ENCODE measurements at places on chromosomes 6 and 20.

DNA sequence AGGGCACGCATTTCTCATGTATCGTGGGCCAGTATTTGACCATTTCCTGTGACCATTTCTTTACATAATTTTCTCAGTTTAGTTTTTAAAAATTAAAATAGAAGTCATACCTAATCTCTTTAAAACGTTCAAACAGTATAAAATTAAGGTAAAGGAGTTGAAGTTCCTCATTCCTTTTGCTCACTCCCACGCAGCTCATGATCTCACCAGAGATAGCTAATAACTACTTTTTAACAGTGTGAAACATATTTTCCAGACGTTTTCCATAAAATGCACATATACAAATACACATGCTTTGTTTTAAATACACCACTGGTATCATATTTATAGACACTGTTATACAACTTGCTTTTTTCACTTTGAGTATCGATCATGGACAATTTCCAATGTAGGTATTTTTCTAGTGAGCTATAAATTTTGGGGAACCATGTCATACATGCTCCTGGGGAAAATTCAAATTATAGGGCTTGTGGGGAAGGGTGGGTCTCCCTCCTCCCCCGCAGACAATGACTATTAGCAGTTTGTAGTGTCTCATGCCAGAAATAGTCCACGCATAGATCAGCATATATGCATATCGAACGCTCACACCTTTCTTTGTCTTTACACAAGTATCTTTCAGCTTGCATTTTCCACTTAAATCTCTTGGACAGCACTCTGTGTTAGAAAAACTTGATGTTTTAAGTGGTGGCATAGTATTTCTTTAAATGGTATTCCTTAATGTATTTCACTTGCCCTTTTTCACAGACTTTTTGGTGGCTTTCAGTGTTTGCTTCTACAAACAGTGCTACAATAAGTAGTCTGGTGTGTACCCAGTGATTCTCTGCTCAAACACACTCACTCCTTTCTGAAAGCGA lies 145.5 kb upstream of the ZNF217 start:
- DNase-seq, result no peak

DNA sequence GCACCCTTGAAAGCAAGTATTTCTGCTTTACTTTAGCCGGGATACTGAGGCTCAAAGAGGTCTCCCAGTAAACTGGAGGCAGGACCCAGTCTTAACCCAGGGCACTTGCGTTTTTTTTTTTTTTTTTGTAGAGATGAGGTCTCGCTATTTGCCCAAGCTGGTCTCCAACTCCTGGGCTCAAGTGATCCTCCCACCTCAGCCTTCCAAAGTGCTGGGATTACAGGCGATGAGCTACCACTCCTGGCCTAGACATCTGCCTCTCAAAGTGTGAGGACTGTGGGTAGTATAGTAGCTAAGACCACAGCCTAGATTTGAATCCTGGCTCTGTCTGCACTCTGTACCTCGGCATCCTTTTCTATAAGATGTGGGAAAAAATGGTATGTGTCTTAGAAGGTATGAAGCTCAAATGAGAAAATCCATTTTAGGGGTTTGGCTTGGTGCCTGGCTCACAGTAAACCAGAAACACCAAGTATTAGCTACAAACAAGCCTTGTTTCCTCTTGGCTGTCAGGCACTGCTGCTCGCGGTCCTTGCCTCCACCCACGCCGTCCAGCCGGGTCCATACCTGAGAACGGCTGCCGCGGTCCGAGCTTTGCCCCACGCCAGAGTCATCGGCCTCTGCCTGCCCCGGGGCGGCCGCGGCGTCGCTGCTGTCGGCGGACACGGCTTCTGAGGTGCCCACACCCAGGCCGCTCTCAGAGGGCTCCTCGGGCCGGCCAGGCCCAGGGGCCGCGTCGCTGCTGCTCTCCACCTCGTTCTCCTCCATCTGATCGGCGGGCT lies 1.2 kb downstream of the ZNF335 start:
- peak; percentile 17 for DNase-seq

- DNase-seq, result no peak
Measured at GRCh38 chr6:44451803-44452695, 64.5 kb downstream of the CDC5L start.

DNA sequence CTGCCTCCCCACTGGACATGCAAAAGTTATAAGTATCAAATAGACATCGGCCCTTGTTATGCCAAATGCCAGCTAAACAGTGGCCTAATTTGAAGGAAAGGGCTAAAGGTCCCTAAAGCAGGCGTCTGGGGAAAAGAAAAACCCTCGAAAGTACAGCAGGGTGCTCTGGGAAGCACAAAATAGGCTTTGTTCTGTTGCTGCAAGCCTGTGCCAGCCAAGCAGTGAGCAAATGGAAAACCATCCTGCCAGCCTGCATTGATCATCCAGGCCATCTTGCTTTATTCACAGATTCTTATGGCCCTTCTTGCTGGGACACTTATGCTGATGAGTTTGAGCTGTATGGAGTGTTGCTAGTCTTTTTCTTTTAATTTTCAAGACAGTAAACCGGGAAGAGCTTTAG lies 62.2 kb upstream of the PLEKHG1 start:
- DNase-seq, result no peak

- no peak for DNase-seq
Measured at GRCh38 chr6:45021676-45022075, 306.5 kb upstream of the RUNX2 start.

DNA sequence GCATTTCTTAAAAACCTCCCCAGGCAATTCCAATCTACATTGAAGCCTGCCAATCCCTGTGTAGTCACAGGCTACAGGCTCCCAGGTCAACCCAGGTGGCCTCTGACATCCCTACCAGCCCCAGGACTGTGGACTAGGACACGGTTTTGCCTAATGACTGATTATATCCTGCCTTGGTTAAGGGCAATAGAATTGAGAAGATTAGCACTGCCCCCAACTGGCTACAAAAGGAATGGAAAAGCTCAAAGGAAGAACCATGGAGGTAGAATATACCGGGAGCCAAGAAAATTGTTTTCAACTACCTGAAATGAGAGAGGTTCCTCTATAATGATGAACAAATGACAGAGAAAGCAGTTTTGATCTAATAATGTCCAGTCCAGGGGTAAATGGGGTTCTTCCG lies 421.1 kb upstream of the AGPAT4 start:
- DNase-seq, result no peak

DNA sequence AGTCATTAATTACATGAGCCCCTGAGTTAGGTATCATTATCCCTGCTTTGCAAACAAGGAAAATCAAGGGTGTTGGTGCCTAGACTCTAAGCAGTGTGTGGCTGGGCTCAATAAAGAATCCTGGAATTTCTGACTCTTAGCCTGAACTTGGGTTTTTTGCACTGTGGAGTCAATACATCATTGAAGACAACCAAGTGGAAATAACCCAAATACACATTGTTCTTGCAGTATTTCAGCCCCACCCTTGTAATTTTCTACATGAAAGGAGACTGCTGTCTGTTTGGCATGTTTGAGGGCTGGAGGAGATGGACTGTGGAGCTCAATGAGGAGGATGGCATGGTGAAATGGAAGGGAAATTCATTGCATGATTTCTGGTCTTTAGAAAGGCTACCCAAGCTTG lies 110.3 kb downstream of the CRYBG1 start:
- no peak for DNase-seq
